ENCODE measurements at places on chromosomes 12 and 14.

- peak; percentile 72 for DNase-seq
Observed at GRCh38 chr14:67934087-67934486, 114.5 kb downstream of the RAD51B start.

DNA sequence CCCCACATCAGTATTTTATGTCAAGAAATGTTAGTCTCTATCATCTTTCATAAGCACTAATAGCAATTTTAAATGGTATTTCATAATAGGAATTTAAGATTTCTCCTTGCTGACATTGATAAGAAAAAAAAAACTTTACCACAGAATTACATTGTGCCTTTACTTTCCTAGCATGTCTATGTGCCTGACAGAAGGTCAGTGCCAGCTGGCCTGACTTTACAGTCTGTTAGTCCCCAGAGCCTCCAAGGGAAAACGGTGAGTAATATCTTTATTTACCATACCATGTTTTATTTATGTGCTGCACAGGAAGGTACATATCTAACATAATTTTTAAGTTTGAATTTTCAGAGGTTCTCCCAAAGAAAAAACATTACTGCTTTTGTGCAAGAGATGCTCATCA, 152.0 kb upstream of the AEBP2 start:
- no peak for DNase-seq

DNA sequence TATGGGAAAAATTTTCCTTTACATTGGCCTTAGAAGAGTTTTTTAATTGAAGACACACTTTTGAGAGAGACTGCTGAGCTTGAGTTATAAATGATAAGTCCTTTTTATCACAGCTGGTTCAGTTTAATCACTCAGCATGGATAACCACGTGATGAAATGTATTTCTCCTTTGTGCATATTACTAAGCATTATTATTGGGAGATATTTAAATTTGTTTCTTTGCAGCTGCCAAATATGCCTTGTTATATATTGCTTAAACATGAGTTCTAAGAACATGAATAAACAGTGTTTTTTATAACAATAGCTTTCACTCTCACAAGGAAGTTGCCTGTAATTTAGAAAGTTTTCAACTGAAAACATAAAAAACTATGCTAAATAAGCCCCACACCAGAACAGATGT, 293.5 kb upstream of the LRFN5 start:
- no peak for DNase-seq

- no peak for DNase-seq
Observed at GRCh38 chr12:9702255-9702654, 30.6 kb downstream of the CLECL1 start.

GRCh38 chr12:112964915-112965314, 13.4 kb upstream of the OAS2 start:
- no peak for DNase-seq

DNA sequence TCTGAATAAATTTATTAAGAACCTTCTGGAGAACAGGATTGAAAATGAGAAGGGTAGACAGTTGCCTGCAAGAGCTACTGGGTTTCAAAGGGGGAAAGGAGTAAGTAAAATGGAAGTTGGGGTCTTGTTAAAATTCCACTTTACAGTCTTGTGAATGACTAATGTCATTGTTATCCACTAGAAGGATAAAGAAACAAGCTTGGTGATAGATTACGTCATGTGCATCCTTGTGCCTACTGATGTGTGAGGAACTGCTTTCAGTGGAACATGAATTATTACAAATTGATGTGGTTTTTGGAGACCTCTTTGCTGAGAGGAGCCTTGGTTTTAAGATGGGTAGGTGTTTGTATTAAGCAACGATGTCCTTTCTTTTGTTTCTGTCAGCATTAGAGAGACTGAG, 272.5 kb upstream of the PRICKLE1 start:
- DNase-seq = no peak

GRCh38 chr12:50788561-50788960, 24.7 kb downstream of the ATF1 start:
- no peak for DNase-seq

GRCh38 chr14:51603495-51603894, 48.2 kb upstream of the FRMD6 start:
- no peak for DNase-seq

DNA sequence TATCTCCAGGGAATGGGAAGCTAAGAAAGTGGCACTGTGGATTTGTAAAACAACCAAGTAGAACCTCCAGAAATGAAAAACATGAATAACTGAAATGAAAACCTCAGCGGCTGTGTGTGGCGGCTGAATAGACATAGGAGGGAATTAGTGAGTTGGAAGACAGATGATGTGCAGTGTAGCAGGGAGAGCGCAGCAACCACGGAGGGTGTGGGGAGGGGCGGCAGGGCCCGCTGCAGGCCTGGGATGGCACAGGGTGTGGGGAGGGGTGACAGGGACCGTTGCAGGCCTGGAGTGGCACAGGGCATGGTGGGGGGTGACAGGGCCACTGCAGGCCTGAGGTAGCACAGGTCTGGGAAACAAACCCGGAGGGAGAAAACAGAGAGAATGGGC, 51.1 kb downstream of the BEGAIN start:
- no peak for DNase-seq

DNA sequence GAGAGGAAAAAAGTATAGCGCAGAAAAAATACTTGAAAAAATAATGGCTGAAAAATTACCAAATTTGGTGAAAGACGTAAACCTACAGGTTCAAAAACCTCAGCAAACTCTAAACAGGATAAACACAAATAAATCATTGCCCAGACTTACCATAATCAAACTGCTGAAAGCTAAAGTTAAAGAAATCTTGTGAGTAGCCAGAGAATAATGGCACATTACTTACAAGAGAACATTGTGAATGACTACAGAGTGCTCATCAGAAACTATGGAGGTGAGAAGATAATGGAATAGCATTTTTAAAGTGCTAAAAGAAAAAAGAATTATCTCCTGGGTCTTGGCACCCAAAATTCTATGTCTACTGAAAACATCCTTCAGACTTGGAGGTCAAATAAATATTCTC, 36.0 kb downstream of the ATF1 start:
- no peak for DNase-seq

GRCh38 chr14:93959239-93960107, 16.9 kb downstream of the ASB2 start:
- peak; percentile 22 for DNase-seq

DNA sequence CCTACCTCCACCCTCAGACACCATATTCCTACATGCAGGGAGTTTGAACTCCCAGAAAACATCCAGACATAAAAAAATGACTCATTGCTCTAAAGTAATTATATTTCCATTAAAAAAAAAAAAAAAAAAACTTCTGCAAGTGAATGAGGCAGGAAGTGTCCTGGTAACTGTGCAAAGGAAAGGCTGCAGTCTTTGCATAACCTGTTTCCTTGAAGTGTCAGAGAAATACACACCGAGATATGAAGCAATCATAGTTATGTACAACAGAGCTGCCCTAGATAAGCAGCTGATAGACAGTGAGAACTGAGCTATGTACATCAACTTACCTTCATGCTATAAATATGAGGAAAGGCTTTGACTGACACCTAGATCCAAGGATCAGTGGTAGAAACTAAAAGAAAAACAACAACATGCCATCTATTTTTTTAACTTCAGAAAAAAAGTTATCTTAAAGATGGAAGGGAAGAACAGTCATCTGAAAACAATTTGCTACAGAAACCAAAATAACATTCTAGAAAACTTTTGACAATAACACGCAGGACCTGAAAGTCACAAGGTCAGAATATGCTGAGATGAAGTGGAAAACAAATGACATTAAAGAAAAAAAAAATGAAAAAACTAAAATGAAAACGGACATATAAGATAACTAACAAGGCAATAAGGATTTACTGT, 263.2 kb downstream of the SEC23A start:
- DNase-seq = peak; percentile 61

DNA sequence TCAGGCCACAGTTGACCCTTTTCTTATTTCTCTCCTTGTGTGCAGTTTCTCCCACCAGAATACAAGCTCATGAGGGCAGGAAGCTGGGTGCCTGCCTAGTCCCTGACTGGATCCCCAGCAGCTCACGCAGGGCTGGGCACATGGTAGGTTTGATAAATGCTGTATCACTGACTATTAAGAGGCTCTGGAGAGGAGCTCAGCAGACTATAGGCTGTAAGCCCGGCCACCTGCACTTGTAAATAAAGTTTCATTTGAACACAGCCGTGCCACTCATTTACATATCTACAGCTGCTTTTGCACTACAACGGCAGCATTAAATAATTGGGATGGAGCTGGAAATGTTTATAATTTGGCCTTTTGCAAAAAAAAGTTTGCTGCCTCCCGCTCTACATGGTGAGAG, 32.0 kb downstream of the CHGA start:
- no peak for DNase-seq

GRCh38 chr14:100725587-100726387, 905 bp upstream of the DLK1 start:
- DNase-seq = no peak

- DNase-seq = no peak
Observed at GRCh38 chr12:27333403-27334009, 870 bp downstream of the BMAL2 start.

DNA sequence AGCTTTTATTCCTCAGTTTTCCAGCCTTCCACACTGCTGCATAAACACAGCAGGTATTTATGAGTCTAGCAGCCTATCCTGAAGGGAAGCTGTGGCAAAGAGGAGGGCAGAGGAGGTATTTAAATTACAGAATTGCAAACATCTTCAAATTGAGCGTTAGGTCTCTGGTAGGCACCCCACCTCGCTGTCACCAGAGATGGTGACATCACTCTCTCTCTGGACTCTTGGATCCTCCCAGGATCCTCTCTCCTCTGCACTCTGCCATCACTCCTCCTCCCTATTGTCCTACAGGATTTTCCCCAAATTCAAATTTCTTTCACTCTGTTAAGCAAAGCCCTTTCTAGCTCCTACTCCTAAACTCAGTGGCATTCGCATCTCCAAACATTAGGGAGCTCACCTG, 6.7 kb downstream of the PLEKHD1 start:
- no peak for DNase-seq

DNA sequence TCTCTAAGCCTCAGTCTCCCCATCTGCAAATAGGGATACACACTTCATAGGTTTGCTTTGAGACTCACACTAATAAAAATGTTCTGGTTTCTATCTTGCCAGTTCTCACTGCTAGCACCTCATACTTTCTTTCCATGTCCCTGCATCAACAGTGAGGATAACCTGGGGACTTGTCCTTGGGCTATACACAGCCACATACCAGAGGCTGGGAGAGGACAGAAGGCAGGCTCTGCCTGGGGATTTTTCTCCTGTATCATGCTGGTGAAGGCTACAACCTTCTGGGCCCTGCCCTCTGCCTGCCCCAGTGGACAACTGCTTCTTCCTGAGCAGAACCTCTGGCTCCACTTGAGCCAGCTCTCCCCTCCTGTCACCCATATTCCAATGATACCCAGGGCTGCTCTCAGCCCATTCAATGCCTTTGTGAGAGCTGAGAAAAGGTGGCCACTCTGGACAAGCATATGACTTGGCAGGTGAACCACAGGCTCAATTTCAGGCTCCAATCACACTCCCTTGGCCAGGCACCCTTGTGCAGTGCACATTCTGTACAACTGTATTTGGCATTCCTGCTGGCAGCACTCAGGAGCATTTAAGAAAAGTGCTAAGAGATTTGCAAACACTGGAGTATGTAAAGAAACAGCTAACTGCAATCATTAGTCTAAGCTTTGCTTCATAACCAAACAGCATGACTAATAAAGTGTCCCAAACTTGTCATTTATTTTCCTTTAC, 135.8 kb upstream of the VRK1 start:
- no peak for DNase-seq

DNA sequence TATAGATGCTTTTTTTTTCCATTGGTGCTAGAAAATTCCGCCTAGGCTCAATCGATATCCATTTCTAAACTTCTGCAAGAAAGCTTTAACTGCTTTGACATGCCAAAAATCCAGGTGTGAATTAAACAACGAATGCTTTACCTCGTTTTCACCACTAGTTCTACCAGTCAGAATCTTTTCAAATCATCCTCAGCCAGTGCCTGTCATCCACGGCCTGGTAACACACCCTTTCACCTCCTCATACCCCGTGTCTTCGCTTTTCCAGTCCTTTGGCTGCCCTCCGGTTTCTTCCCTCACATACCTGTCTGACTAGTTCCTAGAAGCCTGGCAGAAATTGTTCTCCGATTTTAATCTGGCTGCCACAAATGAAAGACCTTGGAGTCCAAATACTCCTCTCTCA, 1.4 kb upstream of the PHC1 start:
- DNase-seq = no peak

GRCh38 chr12:124440841-124441381, 126.5 kb downstream of the NCOR2 start:
- DNase-seq = peak; percentile 31

DNA sequence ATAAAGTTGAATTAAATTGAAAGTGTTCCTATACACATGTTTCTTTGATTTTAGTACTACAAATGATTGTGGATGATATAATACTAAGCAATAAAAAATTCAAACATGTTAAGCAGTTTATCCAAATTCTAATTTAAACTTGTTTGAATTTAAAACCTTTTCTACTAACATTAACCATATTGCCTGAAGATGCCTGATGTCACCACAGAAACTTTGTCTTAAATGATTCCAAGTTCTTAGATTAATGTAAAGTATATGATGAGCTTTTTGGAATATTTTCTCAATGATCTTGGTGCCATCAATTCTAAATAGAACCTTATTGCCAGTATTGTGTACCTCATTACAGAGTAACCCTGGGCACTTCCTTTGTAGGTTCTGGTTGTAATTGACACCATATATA, 259.6 kb downstream of the NAV3 start:
- DNase-seq = no peak

DNA sequence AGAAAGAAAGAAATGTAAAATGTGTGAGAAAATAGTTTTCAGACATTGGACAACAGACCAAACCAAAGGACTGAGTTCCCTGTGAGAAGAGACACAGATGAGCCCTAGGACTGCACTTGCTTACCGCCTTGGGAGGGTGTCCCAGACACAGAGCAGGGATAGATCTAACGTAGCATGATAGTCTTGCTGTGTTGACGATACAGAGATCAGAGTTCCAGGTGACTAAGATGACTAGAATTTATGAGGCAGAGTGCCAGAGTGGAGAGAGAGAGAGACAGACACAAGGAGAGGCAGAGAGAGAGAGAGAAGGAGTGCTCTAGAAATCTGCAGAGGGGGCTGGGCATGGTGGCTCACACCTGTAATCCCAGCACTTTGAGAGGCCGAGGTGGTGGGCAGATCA, 148.2 kb upstream of the LMNTD1 start:
- DNase-seq = no peak

DNA sequence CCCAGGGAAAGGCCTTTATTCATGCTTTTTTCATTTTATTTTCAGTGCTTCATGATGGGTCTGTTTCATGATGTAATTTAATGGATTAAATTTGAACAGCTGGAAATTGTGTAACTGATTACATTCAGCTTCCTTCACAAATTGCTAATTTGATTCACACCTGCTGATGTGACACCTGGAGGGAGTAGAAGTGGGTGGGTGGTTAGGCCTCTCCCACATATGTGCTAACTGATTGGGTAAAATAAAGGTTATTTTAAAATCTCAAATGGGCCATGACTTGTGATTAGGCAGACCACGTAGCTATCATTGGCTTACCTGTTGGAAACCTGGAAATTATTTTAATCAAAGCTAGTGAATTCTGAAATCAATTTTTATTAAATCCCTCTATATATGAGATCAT, 142.1 kb downstream of the GXYLT1 start:
- no peak for DNase-seq

- DNase-seq = no peak
Observed at GRCh38 chr12:89015419-89015818, 336.9 kb downstream of the DUSP6 start.

Data from glomerular endothelial cell (primary cell).